ENCODE measurements at places on chromosomes 2 and 18.

- no peak for DNase-seq
These were observed 73.6 kb downstream of the PDE11A start for GRCh38 chr2:177998996-177999395.

- no peak for DNase-seq
These were observed 943.3 kb upstream of the FANCL start for GRCh38 chr2:59184276-59185020.

DNA sequence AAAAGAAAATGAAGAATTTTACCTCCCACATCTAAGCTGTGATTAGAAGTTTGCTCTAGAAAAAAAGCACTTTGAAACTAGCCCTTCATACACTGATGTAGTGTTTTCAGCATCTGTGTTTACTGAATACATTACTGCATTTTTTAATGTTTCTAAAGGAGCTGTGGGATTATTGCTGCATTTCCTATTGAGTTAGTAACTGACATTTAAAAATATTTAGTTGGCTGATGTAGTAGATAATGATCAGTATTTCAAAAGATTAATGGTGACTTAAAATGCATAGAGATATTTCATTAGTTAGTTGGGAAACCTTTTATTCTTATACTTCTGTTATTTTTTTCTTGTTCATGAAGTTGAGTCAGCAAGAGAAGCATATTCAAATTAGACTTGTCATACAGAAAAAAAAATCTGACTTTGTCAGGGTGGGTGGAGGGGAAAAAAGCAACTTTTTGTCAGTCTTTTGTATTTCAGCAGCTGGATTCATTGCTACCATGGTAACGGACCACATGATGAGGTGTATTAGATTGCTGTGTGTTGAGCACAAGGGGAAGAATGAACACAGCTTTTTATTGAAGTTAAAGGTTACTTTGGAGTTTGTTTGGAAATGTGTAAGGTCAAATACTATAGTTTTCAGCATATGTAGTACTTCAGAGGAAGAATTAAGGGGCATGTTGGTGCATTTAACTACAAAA, at the start of gene DTNA:
TSS of gene DTNA (plus strand) at position 549 of the 692 bp plus-strand sequence. CDS start 45,679 bp downstream, outside the sequence.
- DNase-seq, result no peak

DNA sequence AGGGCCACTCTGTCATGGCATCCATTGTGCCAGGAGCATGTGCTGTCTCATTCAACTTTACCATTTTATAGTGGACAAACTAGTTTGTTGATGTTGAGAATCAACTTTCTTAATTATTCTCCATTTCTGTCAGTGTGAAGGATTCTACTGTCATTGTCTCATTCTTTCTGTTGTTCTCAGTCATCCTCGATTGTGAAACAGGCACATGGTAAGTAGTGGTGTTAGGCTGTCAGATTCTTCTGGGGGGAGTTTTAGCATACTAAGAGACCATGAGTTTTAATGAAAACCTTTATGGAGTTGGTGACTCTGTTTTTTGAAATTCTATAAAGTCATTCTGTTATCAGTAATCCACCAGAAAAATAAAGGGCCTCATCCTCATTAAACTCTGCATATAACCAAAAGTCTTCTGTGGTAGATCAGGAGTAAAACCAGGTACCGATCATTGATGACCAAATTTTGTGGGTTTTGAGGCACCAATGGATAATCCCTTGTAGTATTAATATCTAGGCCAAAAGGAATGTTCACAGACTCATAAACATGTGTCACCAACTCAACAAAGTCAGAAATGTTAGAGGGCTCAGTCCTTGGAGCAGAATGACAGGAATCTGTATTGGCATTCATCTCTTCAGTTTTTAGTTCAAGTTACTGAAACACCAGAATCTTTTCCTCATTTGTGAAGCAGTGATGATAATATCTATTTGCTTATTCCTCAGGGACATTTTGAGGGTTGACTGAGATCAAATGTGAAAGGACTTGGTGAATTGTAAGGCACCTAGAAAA, 73.2 kb downstream of the CERS6 start:
- DNase-seq, result no peak

GRCh38 chr2:127887082-127887775, 1.5 kb upstream of the AMMECR1L start:
- DNase-seq, result no peak

DNA sequence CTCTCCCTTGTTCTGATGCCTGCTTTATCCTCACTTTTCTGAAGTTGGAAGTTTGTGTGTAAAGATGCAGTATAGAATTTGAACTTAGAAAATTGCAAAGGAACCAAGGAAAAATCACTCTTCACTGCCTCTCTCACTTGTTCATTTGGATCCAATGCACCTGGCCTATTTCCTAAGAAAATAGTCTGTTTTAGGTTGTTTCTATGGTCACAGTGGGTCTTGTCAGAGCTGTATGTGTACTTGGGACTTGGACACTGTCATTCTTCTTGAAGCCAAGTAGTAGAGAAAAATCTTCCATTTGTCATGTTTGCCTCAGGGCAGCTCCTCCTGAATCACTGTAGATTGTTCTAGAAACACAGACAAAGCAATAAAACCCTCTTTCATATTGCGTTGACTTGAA, 80.3 kb upstream of the SESTD1 start:
- no peak for DNase-seq

DNA sequence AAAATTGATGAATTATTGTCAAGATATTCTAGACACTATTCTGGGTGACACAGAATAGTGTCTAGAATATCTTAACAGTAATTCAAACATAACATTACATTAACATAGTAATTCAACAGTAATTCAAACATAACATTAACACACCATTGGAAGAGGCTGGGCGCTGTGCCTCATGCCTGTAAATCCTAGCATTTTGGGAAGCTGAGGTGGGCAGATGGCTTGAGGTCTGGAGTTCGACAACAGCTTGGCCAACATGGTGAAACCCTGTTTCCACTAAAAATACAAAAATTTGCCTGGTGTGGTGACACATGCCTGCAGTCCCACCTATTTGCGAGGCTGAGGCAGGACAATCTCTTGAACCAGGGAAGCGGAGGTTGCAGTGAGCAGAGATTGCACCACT, 195.8 kb downstream of the ZRANB3 start:
- DNase-seq, result no peak

DNA sequence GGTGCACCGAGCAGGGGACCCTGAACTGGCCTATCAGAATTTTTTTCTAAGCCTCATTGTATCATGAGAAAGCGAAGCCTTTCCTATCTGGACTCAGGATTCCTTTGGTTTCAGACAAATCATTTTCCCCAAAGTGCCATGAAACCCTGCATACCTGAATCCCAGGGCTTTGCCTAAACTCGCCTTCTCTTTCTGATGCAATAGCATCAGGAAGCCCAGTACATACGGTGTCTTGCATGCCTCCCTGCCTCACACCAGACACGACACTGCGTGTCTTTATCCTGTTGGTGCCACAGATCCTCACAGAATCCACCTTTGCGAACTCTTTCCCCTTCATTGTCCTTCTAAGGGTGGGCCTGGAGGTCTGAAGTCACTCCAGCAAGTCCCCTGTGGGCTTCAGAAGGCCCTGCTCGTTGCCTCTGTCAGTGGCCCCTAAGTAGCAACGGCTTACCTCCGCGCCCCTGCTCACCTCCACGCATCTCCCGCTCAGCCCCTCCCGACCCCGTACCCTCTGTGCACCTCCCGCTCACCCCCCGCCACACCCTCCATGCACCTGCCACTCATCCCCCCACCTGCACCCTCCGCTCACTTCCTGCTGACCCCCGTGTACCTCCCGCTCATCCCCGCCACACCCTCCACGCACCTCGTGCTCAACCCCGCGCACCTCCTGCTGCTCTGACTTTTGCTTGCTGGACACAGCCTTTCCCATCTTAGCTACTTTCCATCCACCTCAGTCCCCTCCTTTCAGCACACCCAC, 83.4 kb downstream of the TPGS2 start:
- DNase-seq, result no peak

DNA sequence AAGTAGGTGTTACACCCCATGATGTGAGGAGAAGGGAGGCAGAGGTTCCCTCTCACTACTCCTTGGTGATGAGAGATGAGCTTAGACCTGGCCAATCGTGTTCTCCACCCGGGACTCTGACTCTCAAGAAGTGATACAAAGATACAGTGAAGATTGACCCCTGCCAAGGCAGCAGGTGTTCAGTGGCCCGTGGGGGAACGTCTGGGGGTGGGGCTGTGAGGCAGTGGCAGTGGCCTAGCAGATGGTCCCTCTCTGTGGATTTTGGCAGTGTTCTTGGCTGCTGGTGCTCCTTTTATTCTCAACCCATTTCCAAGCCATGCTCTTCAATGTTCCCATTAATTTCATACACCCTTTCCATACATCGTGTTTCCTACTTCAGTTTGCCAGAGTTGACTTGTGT, 120.4 kb upstream of the NEDD4L start:
- no peak for DNase-seq

GRCh38 chr2:212237350-212238095, 301.1 kb downstream of the ERBB4 start:
- DNase-seq, result no peak

DNA sequence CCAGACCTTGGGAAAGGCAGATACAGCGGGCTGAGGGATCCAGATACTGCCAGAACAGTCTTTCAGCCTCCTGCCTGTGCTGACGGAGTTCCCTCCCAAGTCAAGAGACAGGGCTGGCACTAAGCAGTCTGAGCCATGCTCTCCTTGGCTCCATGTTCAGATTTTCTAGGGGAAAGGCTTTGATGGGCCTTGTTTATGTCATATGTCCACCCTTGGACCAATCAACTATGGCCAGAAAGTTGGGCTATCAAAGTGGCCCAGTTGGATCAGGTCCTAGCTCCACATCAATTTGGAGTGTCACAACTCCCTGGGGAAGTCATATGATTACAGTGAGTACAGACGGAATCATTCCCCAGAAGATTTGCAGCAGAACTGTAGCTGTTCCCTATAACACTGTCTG, 152.0 kb downstream of the GREB1L start:
- no peak for DNase-seq

- DNase-seq, result no peak
These were observed 308.2 kb downstream of the FBXO15 start for GRCh38 chr18:73839441-73839840.

- no peak for DNase-seq
These were observed 7.9 kb downstream of the CROCC2 start for GRCh38 chr2:240913810-240914644.

- DNase-seq, result no peak
These were observed 77.1 kb upstream of the CD302 start for GRCh38 chr2:159875083-159875482.

- no peak for DNase-seq
These were observed 1.8 kb upstream of the KYNU start for GRCh38 chr2:142875652-142876051.

DNA sequence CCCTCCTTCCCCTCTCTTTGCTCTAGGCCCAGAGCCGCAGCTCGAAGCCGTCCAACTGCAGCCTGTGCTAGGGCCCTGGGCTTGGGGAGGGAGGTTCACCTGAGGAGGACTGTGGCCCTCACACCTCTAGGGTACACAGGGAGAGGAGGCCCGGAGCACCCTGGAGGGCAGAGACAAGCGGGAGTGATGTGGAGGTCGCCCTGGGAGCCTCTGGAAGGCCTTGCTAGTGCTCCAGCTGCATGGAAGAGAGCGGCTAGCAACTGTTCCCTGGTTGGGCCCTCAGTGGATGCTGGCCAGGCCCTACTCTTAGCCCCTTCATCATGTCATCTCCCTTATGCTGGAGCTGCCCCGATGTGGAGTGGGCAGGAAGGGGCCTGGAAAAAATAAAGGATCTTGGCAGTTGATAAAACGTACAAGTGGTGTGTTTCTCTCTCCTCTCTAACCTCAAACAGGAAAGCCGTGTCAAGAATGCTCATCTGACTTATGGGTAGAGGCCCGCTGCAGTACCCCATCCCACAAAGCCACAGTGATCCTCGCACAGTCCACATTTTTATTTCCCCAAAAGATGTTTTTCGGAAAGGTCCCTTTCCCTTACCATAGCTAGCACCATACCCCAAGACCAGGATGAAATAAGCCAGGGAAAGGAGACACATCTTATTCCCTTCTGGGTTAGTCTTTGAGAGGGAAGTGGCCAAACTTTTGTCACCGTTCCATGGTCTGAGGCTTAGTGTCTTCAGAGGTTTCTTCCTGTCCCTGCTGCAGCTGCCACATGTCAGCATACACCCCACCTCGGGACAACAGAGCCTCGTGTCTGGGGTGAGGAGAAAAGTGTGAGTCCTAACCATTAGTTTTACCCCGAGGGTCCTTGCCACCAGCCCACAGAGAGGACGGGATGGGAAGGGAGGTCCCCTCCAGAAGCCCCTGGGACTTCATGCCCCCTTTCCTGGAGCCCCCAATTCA, 2.9 kb downstream of the ZFAND2B start:
- DNase-seq, result no peak

- no peak for DNase-seq
These were observed 35.4 kb downstream of the NTSR2 start for GRCh38 chr2:11634584-11634983.

DNA sequence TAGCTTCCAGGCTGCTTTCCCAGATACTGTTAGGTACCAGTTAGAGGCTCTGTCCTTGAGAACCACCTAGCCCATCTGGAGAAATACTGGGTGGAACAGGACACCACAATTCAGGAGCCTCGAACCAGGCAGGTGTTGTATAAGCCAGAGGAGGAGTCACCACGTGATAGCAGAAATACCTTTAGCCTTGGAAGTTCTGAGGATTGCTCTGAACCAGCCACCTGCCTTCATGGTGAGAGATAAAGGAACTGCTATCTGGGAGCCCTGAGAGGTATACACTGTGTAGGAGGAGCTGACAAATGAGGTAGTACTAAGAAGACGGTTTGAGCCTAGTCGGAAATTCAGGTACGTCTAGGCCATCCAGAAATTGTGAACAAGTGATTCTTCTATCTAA, 7.6 kb upstream of the GPBAR1 start:
- no peak for DNase-seq

DNA sequence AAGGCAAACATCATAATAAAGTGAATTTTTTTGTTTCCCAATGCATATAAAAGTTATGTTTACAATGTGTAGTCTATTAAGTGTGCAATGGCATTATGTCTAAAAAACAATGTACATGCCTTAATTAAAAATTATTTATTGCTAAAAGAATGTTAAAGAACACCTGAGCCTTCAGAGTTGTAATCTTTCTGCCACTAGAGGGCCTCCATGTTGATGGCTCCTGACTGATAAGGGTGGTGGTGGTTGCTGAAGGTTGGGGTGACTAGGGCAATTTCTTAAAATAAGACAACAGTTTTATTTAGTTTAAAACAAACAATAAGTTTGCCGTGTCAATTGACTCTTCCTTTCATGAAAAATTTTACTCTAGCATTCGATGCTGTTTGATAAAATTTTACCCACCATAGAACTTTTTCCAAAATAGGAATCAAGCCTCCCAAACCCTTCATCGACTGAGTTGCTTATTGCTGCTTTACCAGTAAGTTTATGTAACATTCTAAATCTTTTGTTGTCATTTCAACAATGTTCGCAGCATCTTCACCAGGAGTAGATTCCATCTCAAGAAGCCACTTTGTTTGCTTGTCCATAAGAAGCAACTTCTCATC, 32.3 kb downstream of the MAP3K2 start:
- no peak for DNase-seq

- DNase-seq, result no peak
These were observed 558.2 kb downstream of the SUCLG1 start for GRCh38 chr2:83900862-83901261.

GRCh38 chr18:37545461-37546271, 19.9 kb downstream of the CELF4 start:
- no peak for DNase-seq

Measured in cortex of kidney (tissue), 1 donor.